Stimulated activated CD8-positive, alpha-beta memory T cell treated with anti-CD3 and anti-CD28 coated beads, Interleukin-7, amount 100 ng/mL, for 1 hour (primary cell): ENCODE measurements at places on chromosomes 4 and X.
A peak's percentile ranks its signal among the peaks of the same experiment; 100 is the strongest.

DNA sequence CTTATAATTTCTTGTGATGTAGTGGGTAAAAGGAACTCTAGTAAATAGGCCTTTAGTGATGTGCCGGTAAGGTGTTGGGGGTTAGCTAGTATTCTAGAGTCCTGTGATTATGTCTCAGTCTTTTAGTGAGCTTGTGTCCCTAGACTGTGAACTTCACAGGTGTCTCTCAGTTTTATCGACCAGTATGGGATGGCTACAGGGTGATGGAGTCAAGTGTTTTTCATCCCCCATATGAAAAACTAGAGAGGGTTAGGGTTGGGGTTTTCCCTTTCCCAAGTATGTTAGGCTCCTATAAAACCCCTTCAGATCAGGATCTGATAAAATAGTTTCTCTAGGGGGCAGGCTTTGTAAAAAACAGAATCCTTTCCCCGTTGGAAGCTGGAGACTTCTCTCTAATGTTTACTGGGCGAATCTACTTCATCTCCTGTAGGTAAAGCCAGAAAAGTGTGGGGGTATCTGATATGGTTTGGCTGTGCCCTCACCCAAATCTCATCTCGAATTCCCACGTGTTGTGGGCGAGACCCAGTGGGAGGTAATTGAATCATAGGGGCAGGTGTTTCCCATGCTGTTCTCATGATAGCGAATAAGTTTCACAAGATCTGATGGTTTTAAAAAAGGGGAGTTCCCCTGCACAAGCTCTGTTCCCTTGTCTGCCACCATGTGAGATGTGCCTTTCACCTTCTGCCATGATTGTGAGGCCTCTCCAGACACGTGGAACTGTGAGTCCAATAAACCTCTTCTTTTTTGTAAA lies 120.8 kb downstream of the DTHD1 start:
- no peak for DNase-seq

- no peak for DNase-seq
These were observed 2.3 kb upstream of the SASH3 start for GRCh38 chrX:129777218-129778030.

GRCh38 chr4:5460106-5460801 lies 248.1 kb downstream of the EVC2 start:
- DNase-seq, result no peak

DNA sequence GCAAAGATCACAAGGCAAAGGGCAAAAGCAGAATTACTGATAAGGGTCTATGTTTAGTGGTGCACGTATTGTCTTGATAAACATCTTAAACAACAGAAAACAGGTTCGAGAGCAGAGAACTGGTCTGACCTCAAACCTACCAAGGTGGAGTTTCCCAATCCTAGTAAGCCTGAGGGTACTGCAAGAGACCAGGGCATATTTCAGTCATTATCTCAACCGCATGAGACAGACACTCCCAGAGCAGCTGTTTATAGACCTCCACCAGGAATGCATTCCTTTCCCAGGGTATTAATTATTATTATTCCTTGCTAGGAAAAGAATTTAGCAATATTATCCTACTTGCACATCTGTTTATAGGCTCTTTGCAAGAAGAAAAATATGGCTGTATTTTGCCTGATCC lies 51.5 kb downstream of the NPNT start:
- DNase-seq, result no peak

DNA sequence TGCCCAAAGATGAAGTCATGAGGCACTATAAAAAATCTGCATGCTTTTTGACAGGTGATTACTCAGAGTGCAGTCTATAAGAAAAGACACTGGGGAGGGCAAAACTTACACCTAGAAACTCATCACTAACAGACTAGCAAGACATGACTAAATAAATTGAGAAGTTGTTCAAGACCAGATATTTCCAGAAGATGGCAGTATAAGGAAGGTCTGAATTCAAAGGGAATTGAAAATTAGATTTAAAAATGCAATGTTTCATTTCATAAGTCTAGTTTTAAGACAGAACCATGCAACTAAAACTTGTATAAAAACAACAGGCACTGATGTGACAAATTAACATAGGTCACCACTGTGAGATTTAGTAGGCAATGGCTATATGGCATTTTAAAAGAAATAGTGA lies 232.5 kb upstream of the POF1B start:
- no peak for DNase-seq

GRCh38 chr4:84611531-84611930 lies 28.6 kb downstream of the CDS1 start:
- DNase-seq, result no peak

DNA sequence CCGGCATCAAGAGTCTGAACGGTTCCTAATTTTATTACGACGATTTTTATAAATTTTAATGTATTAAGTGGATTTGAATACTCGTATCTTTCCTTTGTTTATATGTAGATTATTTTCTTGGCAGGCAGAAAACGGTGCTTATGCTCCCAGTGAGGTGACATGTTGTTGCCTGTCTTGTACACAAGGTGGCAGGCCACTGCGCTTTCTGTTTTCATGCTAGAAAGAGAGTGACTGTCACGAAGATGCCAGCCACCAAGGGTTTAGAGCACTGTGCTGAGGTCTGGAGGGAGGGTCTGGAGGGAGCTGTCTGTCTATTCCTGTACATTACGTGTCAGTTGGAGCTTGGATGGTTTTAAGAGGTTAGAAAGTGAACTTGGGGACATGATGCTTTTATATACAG lies 87.7 kb downstream of the SHROOM2 start:
- DNase-seq, result no peak

DNA sequence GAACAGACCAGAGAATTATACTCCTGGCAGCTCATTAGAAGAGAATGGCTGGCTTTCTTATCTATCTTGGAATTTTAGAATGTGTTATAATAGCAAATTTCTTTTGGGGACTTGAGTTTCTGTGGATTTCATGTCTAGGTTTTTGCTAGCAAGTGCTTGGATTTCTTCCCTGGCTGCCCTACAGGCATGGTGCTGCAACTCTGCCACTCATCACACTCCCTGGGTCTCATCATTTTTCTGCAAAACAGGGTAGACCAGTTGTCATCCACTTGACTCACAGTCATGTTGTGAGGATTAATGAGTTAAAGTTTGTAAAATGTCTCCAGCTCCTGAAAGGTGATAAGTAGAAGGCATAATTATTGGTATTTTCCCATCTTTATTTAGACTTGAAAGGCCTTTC lies 60.7 kb upstream of the LCORL start:
- no peak for DNase-seq

DNA sequence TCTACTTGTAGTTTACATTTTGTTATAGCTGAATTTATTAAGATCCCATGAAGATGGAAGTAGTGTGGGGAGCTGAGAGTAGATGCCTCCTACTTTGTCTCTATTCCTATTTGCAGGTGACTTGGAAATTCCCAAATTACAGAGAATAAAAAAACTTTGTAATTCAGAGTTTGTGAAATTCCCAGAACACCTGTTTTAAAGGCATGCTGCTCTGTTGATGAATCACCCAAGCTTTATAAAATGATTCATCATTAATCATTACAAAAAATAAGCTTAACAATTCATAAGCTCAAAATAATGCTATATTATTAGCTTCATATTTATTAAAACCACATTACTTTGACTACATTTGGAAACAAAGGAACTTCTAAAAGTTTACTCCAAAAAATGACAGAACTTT lies 856.3 kb downstream of the RPA4 start:
- no peak for DNase-seq

GRCh38 chrX:106774981-106775380 lies 27.5 kb upstream of the TBC1D8B start:
- DNase-seq, result no peak

DNA sequence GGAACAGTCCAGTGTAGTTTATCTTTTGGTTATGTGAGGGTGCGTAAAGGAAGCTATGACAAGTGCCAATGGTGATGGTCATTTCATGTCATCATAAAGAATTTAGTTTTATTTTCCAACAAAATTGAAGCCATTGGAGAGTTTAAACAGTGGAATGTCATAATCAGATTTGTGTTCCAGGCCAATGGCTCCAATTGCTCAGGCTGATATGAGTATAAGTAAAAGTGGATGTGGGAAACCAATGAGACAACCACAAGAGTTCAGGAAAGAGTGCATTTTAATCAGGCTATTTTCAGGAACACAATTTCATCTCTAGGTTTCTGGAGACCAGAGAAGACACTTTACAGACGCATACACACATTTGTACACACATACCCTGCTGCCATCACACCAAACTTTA lies 20.7 kb downstream of the SPANXC start:
- no peak for DNase-seq

GRCh38 chrX:53682885-53683555 lies 3.5 kb downstream of the HUWE1 start:
- DNase-seq, result no peak

DNA sequence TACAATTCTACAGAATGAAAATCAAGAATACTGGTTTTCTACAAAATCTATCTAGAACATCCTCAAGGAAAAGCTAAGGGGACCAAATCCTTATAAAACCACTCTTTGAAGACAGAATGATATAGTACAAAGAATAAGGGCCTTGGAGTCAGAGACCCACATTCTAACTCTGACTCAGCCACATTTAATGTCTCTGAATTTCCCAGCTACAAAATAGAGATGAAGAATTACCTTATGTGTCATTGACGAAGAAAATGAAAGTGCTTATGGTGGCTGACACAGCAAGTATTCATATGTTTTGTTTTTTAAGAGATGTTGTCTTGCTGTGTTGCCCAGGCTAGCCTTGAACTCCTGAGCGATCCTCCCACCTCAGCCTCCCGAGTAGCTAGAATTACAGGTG lies 35.9 kb upstream of the CXorf38 start:
- no peak for DNase-seq

GRCh38 chrX:23952984-23953907 lies 45.4 kb downstream of the CXorf58 start:
- peak; percentile 1 for DNase-seq
